Hematopoietic multipotent progenitor cell (in vitro differentiated cells): ENCODE measurements at places on chromosomes 16 and 17. TPM values are rescaled to one million over a fixed set of nuclear protein-coding genes. Genes with fewer than 3 reads are reported as not detected.

GRCh38 chr16:87850009-87851006 is 19.0 kb downstream of the SLC7A5 start:
- peak; percentile 76 for DNase-seq

GRCh38 chr16:78976212-78976611 is 624.3 kb downstream of the MAF start:
- DNase-seq = no peak

DNA sequence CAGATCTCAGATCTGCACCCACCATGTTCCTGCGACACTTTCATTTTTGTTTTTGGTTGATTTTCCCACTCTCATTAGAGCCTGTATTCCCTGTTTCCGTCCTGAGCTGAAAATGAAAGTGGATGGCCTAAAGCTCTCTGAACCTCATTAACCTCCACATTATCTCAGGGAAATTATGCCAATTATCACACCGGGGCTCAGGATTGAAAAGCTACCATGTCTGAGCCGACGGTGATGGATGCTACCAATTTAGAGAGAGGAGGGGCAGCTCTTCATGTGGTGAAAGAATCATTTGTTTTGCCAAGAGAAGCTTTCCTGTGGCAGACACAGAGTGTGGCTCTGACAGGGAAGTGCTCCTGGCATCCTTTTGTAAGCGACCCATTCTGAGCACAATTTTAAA is 410.4 kb upstream of the CDH11 start:
- no peak for DNase-seq

DNA sequence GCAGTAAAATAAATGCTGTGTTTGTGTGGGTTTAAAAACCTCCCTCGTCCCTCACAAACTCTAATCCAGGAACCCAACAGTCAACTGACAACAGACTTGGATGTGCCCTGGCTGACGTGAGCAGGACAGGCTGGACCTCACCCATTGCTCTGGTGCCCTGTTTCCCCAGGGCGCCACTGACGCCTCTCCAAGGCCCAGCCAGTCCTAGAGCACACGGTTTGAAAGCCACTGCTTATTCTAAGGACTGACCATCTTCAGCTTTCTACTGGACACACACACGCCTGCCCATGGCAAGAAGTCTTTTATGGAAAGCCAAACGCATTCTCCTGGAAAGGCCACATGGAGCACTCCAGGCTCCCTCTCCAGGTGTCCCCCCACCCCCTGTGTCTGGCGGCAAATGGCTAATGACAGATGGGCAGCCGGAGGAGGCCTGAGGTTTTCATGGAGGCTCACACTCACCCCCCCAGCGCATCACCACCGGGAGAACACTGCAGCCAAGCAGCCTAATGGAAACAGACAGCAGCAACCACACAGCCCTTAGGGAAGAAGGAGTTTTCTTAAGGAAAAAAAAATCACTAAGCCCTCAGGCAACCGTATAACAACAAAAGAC is 319.2 kb downstream of the SOX9 start:
- no peak for DNase-seq

DNA sequence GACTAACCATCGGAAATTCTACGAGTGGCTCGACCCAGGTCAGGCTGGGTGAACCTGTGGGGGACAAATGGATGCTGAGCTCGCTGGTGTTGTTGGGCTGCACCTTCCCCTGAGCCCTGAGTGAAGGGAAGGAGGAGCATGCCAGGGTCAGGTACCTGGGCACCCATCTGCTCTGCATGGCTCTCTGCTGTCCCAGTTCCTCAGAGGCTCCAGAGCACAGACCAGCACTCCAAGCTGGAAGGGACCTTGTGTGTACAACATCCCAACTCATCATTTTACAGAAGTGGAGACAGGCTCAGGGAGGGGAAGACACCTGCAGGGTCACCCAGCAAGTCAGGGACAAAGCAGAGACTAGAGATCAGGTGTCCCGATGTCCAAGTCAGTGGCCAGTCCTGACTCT is 84.9 kb upstream of the NLRP1 start:
- no peak for DNase-seq

DNA sequence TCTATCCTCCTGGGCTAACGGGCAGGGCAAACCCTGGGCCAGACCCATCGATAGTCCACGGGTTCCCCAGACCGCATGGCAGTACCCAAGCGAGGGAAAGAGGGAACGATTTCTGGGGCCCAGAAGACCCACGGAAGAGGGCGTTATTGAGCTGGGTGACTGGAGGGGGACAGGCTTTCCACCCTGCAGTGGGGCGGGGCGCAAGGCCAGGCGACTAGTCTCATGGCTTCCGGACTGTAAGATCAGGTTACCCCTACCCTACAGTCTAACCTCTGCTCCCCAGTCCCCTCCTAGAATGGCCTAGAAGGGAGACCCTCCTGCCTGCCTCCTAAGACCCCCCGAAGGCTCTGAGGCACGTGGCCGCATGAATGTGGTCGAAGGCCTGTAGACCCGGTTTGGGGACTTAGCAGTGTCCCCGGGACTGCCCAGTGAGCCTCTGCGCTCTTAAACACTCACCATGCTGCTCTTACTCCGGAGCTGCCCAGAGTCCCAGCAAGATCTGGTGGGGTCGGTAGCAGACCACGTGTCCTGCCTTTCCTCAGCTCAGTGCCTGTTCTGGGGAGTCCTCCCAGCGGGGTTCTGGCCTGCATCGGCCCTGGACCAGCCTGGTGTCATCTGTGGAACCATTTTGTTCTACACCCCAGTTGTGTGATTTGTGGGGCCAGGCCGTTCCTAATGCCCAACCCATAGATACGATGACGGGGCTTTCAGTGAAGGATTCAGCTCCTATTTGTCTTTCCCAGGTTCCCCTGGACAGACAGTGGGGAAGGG is 13.2 kb upstream of the AURKB start:
- no peak for DNase-seq

GRCh38 chr16:8764525-8765250 is 32.8 kb downstream of the TMEM186 start:
- DNase-seq = no peak

DNA sequence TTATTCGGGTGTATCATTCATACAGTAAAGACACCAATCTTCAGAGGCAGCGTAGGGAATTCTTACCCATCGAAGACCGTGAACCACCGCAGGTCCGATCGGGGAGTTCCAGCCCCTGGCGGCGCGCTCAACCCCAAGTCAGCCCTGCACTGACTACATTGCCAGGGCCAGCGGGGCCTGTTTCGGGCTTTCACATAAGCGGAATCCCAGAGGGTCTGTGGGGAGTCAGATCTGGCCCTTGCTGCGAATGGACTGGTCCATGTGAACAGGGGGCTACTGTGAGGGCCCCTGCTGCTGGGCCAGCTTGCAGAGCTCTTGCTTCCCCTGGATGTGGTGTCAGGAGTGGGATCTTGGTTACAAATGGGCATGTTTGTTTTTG is 7.6 kb downstream of the PDE6G start:
- DNase-seq = no peak

- no peak for DNase-seq
These were observed 656 bp upstream of the GEMIN4 start for GRCh38 chr17:752620-753219.

GRCh38 chr17:58236394-58236793 is 2.0 kb upstream of the LPO start:
- no peak for DNase-seq

DNA sequence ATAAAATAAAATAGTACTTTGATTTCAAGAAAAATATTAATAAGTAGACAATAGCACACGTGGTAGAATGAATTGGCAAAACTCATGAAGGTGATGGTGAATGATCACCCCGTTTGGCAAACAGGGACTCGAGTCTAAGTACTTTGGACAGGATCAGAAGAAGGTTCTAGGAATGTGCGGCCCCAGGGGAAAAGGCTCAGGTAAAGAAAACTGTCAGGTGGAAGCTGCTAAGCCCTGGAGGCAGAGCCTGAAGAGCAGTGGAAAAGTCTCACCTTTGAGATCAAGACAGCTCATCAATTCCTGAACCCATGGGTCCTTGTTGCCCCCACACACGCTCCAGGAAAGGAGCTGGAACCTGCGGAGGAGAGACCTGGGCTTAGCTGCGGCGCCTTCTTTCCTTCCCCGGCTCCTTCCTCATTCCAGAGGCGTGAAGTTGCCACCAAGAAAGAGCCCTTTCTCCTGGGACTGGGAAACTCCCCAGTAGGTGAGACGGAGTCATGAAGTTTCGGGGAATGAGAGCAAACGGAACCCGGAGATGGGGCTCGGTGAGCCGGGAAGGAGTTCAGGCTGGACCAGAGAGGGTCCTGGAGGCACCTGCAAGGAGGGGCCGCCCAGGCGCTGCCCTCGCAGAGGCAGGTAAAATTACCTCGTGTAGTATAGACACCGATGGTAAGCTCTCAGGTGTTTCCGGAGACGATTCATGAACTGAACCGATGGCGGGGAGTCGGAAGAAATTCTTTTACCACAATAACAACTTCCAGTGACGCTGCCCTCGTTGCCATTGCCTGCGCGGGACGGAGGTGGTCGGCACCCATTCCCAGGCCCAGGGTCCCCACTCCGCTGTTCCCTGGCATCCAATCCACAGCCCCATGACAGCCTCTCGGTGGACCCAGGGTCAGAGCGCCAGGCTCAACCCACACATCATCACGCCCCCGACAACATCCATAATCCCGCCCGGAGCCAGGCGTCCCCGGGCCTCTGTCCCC is 1.2 kb upstream of the ZMYND15 start:
- no peak for DNase-seq

GRCh38 chr17:32275060-32276042 is 9.7 kb downstream of the RHBDL3 start:
- DNase-seq = peak; percentile 85

GRCh38 chr16:65743558-65743957 is 621.7 kb upstream of the CDH11 start:
- DNase-seq = no peak

DNA sequence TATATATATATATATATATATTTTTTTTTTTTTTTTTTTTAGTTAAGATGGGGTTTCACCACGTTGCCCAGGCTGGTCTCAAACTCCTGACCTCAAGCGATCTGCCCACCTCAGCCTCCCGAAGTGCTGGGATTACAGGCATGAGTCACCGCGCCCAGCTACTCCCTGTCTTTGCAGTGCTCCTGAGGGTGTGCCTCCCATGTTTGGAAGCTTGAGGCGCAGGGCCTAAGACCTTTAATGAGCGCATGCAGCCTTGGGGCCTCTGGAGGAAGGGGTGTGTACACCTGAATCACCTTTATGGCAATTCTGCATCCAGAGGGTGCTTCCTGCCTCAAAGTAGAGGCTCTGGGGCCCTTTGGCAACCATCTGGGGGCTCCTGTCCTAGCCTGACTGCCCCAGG is 219.4 kb upstream of the CIBAR2 start:
- DNase-seq = no peak

GRCh38 chr17:18039535-18040260 is 490 bp downstream of the GID4 start:
- DNase-seq = peak; percentile 38

GRCh38 chr16:87086575-87086974 is 230.6 kb downstream of the C16orf95 start:
- no peak for DNase-seq

DNA sequence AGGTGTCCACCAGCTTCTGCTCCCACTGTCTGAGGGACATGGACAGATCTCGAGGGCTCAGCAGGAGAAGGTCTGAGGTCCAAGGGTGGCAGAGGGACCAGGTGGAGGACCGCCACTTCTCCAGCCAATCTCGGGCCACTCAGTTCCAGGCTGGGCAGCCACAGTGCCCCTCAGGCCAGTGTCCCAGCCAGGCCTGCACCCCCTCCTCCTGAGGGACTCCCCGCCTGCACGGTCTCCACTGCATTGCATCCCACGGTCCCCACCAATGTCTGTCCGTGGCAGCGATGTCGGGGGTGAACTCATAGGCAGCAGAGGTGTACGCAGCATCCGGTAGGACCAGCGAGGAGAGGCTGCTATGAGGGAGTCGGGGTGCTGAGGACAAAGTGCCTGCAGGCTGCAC is 64.2 kb upstream of the DOC2B start:
- DNase-seq = no peak

- no peak for DNase-seq
These were observed 800.2 kb downstream of the KCNJ2 start for GRCh38 chr17:70969521-70970034.

GRCh38 chr16:60979119-60979518 is 1057.1 kb downstream of the CDH8 start:
- no peak for DNase-seq

CDRT4 gene
- total RNA-seq = 3.5 TPM

IL17C gene
- total RNA-seq = under 0.01 TPM

CA5A gene
- total RNA-seq = not detected

C16orf54 gene
- total RNA-seq = 64.9 TPM

SCGB1C2 gene
- not detected for total RNA-seq

NPW gene
- 3.8 TPM for total RNA-seq
